HS-27A (cell line): ENCODE measurements at places on chromosomes 16 and 17.

DNA sequence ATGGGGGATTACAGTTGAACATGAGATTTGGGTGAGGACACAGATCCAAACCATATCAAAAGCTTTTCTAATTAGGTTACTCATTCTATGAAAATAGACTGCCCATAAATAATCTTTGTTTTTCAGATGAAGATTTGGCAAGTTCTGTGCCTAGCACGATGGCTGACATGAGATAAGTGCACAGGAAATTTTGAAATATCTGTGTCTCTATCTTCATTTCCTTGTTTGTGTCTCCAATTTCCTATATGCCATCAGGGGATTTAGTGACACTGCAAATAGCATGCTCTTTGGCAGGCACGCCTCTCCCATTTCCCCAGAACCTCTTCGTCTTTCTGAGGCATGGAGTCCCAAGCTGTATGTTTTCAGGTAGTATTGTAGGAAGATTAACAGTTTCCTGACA is 544.6 kb downstream of the CDH13 start:
- no peak for DNase-seq

DNA sequence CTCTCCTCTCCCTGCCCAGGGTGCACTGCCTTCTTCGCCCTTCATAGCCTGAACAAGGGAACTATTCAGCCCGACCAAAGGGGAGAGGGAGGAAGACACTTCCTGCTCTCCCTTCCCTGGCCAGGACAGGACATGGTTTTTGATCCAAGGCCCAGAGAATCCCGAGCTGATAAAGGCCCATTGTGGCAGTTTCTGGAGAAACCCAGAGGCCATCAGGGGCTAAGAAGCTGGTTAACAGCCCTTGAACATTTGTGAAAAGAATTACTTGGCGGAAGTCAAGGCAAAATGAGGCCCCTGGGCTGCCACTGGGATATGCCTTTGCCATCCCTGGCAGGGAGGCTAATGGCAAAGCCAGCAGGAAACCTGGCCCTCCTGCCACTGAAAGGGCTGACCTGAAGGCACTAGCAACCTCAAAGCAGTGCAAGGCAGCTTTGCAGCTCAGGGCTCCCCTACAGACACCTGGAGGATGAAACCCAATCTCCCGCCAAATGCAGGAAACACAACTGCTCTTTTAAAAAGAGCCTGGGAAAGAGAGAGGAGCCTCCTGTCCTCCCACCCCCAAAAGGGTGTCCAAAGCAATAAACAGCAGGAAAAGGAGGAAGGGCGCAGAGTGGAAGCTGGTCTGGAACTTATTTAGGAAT is 12.6 kb downstream of the PHB1 start:
- no peak for DNase-seq

DNA sequence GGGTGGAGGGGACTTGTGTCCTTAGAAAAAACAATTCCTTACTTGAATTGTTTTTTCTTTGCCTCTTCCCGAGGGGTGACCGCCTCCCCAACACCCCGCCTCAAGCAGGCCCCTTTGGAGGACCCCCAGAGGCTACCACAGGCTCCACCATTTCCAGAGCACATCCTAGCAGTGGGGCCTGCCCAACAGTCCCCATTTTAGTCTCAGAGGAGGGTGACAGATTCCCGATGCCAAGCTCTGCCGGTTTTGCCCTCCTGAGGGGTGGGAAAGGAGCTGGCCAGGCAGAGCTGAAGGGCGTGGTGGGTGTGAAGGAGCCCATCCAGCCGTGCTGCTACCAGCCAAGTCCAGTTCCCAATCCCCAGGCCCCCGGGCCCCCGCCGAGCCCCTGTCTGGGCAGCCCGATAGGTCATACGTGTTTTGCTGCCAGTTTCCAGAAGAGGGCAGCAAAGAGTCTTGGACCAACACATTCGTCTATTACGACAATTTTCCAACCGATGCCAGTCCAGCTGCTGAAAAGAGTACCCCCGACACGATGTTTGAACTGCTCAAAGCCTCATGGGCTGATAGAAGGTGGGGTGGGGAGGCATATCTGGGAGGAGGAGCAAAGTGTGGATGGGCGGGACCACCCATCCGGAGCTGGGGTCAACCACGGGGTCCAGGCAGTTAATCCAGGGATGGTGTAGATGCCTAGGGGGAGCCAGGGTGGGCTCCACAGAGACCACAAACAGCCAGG is 18.8 kb upstream of the GAA start:
- DNase-seq: no peak

DNA sequence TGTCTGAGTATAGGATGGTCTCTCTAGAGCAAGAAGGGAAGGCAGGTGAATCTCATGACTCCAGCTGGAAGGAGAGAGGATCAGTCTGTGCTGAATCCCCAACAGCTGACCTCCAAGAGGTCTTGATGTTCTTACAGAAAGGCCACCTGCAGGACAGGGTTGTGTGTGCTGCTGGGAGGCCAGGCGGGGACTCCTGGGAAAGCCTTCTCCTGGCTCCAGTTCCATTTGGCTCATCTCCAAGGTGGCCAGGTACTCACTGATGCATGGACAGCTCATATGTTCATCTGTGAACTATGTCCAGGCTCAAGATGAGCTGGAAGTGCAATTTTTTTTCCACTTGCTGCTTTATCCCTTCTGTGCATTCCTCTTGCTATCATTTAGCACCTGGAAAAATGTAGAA is 730.2 kb upstream of the RBFOX1 start:
- no peak for DNase-seq

GRCh38 chr16:68893710-68894705 is 50.7 kb downstream of the TANGO6 start:
- no peak for DNase-seq

GRCh38 chr17:34246881-34247280 is 8.2 kb upstream of the CCL2 start:
- no peak for DNase-seq

- DNase-seq: no peak
Measured at GRCh38 chr16:56279132-56279531, 87.8 kb downstream of the GNAO1 start.

DNA sequence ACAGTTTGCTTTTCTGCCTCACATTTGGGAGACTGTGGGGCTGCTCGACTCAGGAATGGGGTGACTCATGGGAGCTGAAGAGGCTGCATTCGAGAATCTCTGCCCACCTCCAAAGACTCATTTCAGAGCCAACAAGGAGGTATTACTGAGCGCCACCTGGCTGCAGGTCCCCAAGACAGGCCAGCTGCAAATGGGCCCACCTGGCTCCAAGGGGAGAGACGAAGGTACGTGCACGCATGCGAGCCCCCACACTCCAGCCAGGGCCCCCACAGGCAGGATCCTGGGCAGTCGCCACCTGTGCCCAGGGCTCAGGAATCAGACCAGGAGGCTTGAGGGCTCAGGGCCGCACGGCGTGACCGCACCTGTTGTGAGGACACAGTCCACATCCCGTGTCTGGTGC is 6.0 kb downstream of the HAGHL start:
- DNase-seq: no peak

GRCh38 chr16:67509016-67509415 is 19.6 kb upstream of the RIPOR1 start:
- DNase-seq: no peak

DNA sequence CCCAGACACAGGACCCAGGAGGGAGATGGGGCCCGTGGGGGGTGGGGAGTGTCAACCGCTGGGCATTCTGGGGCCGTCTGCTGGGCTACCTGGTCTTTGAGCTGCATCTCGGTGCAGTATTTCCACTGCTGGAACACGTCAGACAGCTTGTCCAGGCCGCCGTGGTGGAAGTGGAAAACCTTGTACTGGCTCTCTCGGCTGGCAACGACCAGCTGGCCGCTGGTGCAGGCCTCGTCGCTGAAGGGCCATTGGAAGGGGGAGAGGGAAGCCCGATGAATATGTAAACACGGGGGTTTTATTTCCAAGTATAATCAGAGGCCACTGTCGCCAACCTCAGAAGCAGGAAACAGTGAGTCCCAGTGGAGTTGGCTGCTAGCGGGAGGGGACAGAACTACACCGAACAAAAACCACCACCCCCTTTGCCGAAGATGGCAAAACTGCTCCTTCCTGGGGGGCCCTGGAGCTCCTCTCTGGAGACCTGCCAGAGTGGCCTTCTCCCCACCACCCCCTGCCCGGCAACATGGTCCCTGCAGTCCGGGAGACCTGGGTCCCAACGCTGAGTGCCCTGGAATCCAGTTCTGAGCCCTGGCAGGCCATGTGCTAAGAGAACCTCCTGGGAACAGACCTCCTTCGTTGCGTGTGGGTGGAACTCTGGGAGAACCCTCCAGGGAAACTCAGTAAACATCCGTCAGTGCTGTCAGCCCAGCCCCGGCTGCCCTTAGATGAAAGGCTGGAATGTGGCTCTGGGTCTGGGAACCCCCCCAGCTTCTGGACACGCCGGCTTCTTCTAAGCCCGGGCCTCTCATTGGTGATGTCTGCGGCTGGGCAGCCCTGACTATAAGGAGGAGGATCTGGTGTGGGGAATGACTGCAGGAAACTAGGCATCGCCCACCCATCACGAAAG is 84.1 kb downstream of the TBC1D16 start:
- no peak for DNase-seq

- DNase-seq: no peak
Measured at GRCh38 chr16:1537138-1537577, 3.7 kb downstream of the TMEM204 start.
